Activated naive CD4-positive, alpha-beta T cell (primary cell): ENCODE measurements at places on chromosomes 4 and X.

- no peak for DNase-seq
Measured at GRCh38 chr4:83875437-83875836, 339.5 kb downstream of the GPAT3 start.

DNA sequence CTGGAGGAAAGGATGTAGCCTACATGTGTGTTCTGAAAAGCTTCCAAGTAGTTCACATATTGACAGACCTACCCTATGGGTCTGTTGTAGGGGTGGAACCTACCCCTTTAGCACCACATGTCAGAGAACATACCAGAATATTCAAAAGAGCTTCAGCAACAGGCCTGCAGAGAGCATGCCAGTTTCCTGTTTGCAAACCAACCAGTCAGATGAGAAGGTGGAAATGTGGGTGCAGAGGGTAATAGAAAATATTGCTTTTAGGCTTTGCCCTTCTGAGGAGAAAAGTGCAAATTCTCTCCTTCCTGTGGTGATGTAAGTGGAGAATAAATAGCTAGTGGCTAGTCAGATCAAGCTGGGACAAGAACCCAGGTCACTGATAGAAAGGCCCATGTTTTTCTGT lies 16.4 kb downstream of the INTS6L start:
- DNase-seq = no peak

GRCh38 chr4:1600811-1601532 lies 83.1 kb downstream of the FAM53A start:
- no peak for DNase-seq

GRCh38 chr4:82906469-82906868 lies 5.9 kb downstream of the THAP9 start:
- no peak for DNase-seq

- DNase-seq = no peak
Measured at GRCh38 chrX:131862321-131862720, 160.8 kb upstream of the STK26 start.

- DNase-seq = no peak
Measured at GRCh38 chrX:122244080-122244479, 940.0 kb upstream of the GRIA3 start.

DNA sequence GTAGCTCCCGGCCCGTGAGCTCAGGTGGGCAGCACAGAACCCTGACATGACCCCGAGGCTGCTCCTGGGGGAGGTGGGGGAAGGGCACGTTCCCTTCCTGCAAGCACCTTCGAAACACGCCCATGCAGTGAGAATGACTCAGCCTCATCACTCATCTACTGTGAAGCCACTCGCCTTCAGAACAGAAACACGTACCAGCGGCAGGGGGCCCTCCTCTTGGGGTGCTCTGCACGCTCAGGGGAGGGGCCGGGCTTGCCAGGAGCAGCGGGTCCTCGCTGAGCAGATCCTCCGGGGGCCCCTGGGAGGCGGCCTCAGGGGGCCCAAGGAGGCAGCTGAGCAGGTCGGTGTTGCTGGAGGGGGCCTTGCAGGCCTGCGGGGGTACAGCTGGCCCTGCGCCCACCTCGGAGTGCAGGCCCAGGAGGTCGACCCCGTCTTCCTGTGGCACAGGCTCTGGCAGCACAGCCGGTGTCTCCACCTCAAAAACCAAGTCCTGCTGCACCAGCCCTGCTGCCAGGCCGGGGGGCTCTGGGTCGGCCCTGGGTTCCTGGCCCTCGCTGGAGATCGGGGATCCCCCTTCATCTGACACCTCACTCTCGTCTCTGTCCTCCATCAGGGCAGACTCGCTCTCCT lies 40.9 kb upstream of the CPLX1 start:
- no peak for DNase-seq

- no peak for DNase-seq
Measured at GRCh38 chr4:152277333-152277732, 258.6 kb downstream of the FBXW7 start.

GRCh38 chr4:85884251-85884650 lies 409.3 kb downstream of the ARHGAP24 start:
- DNase-seq = no peak

DNA sequence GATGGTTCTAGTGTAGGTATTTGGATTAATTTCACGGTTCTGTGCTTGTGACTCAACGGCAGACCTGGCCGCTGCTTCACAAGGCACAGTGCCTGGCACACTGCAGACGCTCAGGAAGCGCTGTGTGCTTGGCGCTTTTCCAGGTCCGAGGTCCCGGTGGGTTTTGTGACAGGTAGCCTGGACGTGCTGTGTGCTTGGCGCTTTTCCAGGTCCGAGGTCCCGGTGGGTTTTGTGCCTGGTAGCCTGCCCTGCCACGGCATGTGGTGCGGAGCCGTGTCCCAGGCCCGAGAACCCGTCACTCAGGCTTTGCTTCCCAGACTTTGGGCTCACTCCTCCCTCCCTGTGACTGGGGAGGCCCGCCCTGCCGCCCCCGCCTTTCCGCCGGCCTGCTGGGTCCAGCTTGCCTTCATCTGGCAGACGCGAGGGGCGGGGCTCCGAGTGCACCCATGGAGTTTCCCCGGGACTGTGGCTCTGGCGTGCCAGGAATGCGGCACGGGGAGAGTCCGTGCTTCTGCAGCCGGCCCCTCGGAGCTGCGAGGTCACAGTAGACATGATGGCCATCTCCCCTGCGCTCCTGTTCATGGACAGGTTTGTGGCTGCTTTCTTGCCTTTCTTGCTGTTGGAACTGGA lies 44.2 kb downstream of the TBC1D14 start:
- no peak for DNase-seq

DNA sequence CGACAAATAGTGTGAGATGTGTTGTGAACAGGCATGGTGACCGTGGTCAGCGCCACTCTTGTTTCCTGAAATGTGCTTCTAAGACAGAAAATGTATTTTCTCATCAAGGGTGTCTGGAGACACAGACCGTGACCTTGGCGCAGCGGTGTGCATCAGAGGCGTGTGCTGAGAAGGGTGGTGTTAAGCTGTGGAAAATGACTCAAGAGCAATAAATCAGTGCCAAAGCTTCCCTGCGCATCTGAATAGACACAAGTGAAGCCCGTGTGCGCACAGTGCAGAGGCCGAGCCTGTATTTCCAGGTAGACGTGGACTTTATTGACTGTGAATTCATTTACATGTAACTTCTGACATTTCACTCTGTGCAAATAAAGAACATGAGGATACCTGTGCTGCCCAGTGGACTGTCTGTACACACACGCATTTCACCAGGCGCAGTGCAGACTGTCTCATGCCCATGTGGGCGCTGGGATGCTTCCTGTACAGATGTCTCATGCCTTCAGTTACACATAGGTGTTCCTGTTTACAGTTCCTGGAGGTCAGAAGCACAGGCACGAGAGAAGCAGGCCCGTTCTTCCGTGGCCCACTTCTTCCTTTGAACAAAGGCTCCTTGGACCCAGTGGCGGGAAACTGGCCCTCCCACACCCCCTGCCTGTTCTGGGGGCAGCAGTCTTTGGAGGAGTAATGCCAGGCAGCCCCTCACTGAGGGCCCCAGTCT lies 31.9 kb downstream of the NSG1 start:
- no peak for DNase-seq

- no peak for DNase-seq
Measured at GRCh38 chrX:124250835-124251437, 81.5 kb upstream of the TEX13D start.

DNA sequence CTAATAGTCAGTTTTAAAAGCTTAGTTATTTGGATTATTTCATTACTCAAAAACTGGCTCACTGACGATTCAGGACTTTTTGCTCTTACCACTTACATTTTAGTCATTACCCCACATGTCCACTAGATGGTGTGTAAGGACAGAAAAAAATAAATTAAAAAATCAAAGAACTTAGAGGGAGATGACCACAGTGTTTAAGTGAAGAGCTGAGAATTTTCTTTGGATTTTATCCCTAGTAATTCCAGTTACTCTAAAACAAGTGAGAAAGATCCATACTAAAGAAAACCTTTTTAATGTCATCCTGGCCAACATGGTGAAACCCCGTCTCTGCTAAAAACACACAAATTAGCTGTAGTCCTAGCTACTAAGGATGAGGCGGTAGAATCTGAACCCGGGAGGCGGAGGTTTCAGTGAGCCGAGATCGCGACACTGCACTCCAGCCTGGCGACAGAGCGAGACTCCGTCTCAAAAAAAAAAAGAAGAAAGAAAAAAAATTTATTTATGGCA lies 26.4 kb upstream of the TMPRSS11B start:
- DNase-seq = no peak

DNA sequence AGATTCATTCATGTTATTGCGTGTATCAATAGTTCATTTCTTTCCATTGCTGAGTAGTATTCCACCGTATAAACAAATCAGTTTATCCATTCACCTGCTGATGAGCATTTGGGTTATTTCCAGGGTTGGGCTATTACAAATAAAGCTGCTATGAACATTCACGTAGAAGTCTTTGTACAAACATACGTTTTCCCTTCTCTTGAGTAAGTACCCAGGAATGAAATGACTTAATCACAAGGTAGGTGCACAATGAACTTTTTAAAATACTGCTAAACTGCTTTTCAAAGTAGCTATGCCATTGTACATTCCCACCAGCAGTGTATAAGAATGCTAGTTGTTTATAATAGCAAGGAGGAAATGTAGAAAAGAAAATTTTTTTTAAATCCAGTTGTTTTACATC lies 35.9 kb downstream of the SYTL4 start:
- no peak for DNase-seq

DNA sequence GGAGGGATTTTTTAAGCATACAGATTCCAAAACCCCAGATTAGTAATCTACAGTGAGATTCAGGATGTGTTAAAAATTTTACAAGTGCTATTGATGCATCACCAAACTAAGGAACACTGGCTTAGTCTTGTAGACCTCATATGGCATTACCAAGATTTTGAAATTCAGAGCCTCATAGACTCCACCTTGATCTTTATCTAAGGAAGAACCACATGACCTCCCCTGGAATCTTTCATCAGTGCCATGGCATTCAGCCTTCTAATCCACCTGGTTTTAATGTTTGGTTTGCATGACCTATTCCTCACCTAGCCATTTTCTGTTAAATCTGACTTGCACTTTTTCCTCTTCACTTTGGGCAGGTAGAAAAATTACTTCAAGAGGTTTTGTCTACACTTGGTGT lies 171.6 kb downstream of the NKX6-1 start:
- DNase-seq = no peak

GRCh38 chr4:174993916-174994315 lies 75.8 kb downstream of the ADAM29 start:
- no peak for DNase-seq

DNA sequence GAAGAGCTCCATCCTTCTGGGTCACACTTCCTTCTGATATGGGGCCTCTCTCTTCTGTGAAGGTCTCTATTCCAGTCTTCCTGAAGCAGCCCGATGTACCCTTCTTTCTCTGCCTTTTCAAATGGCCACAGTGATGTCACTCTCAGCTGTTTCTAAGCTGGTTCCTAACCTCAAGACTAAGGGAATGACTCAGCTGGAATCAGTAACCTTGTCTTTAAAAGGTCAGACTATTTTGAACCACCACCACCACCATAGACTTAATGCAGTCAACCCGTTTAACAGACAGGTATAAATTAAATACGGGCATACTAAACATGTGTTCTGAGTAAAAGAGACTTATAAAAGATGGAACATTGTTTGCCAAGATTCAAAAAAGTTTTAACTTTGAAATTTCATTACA lies 121.0 kb downstream of the PPA2 start:
- DNase-seq = no peak

DNA sequence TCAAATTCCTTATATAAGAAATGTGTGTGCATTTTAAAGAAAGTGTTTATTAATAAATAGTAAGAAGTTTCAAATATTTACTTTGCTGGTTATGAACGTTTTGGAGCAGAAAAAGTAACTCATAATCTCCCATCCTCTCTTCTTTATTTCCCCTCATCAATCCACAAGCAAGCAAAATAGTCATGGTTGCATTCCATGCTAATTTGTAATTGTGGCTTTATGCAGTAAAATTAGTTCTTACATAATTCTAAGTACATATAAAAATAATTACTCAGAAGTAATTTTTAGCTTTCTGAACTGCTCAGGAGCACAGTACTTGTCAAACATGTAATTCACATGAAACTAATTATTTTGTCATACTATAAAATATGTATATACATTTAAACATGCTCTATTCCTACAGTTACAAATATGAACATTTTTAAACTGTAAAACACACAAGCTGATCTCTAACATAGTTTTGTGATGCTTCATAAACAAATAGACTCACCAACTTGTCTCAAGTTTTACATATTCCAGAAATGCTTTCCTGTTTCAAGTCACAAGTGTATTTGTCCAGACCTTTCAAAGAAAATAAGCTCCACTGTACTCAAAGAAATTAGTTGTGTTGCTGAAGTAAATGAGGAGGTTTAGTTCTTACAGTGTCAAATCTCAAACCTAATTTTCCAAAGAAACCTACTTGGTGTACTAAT lies 218.9 kb downstream of the PABPC4L start:
- DNase-seq = no peak

DNA sequence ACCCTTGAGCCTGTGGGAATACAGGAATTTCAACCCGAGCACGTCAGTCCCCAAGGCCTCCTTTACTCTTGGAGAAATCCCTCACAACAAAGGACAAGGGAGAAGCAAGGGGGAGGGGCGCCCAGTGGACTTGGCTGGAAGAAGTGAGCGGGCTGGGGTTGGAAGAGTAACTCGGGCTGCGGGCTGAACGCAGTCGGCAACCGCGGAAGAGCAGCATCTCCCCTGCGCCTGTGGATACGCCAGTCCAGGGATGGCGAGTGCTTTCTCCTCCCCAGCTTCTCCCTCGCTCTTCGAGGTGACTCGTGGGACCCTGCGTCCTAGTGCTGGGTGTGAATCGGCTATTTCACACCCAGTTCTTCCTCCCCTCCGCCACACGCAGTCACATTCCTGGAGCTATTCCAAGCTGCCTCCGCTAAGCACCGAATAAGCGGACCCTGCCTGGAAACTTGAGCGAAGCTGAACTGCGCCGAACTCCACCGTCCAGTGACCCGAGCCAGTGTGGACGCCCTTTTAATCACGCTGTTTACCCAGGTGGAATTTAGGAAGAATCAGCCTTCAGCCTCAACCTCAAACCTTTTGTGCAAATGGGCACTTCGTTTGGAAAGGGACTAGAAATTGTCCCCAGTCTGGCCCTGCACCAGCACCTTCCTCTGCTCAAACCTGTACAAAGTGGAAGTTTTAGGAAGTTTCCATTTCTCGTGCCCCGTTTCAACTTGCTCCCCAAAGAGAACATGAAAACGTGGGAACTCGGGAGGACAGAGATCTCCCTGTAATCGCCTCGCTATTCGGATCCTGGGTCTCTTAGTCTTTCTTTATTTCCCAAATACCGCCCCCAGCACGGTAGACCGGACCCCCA lies 64.3 kb upstream of the WDR17 start:
- no peak for DNase-seq

- no peak for DNase-seq
Measured at GRCh38 chr4:169254546-169254983, 16.2 kb downstream of the SH3RF1 start.

DNA sequence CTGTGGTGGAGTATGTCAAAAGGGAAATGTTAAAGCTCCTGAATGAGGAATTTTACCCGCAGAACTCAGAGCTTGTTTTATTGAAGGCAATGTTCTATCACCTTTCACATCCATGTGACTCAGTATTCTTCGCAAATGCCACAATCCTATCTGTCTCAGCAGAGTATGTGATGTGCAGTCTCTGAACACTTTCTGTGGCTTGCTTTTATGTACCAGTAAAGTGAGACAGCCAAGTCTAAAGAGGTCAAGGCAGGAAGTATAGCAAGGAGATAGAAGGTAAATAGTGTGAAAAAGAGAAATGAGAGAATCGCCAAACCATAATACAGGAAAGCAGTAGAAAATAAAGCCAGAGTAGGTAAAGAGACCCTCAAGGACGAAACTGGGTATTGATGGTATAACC lies 515.8 kb downstream of the RAB28 start:
- no peak for DNase-seq
